Natural killer cell treated with Interleukin-12 subunit alpha and Interleukin-12 subunit beta and Interleukin-15 and Interleukin-18, amount 100 ng/mL, for 72 hours (primary cell): ENCODE measurements at places on chromosomes 1 and 21. TPM values are rescaled to one million over a fixed set of nuclear protein-coding genes. Genes with fewer than 3 reads are reported as not detected.

LCE3D gene
- total RNA-seq, result not detected

LAPTM5 gene
- 150 TPM for total RNA-seq

HOOK1 gene
- total RNA-seq, result 1.1 TPM

CCDC27 gene
- total RNA-seq, result not detected

GSTM1 gene
- not detected for total RNA-seq

SPRR2G gene
- total RNA-seq, result not detected

S100A9 gene
- total RNA-seq, result 13.7 TPM

HAO2 gene
- not detected for total RNA-seq

ASAP3 gene
- total RNA-seq, result not detected

FAM229A gene
- 6.2 TPM for total RNA-seq

DNA sequence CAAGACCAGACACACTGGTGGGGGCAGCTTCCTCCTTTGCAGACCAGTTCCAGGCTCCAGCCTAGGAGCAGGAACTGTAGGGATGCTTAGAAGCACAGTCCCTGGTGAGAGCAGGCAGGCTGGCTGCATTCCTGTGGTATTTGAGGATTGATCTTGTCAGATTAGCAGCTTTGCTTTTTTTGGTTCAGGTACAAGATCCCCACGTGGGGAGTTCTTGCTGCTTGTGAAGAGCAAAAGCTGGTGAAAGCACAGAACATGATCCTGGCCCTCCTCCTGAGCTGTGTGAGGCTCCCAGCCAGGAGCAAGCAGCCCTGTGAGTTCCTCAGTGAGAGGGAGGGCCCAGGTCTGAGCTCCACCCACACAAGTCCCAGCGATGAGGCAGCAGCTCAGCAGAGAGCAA lies 75.3 kb upstream of the ARTN start:
- no peaks in the 10 kb centered on the region for H3K36me3 ChIP-seq
- no peak overlapping the region for H3K4me3 ChIP-seq
- H3K4me1 ChIP-seq, result peaks cover 20% of the 10 kb centered on the region

DNA sequence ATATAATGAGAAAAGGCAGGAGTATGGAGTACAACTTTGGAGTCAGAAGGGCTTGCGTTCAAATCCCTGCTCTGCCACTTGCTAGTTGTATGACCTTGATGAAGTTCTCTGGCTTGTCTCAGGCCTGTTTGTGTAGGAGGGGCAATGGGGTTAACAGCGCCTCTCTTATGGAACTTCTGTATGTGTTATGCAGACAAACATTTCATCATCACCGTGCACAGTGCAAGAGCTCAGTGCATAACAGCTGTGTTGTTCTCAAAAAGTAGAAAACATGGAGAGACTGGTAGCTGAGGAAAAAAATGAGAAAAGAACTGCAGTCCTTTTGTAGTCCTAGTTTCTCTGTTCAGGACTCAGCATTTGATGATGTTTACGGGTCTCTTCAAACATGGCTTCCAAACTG lies 10.4 kb upstream of the ZNF648 start:
- H3K27me3 ChIP-seq, result no peaks in the 10 kb centered on the region
- DNase-seq, result no peak
- no peaks in the 10 kb centered on the region for H3K36me3 ChIP-seq

GRCh38 chr1:212062832-212063438 lies 27.4 kb downstream of the DTL start:
- no peak overlapping the region for H3K27ac ChIP-seq
- H3K27me3 ChIP-seq, result no peaks in the 10 kb centered on the region
- DNase-seq, result no peak

- no peak overlapping the region for H3K27ac ChIP-seq
- no peak for DNase-seq
- H3K27me3 ChIP-seq, result peaks cover 25% of the 10 kb centered on the region
- H3K36me3 ChIP-seq, result no peaks in the 10 kb centered on the region
- H3K4me1 ChIP-seq, result no peaks in the 10 kb centered on the region
Observed at GRCh38 chr1:18119289-18119688, 11.7 kb downstream of the IGSF21 start.

- H3K36me3 ChIP-seq, result peaks cover 6% of the 10 kb centered on the region
- H3K4me3 ChIP-seq, result no peak overlapping the region
- no peaks in the 10 kb centered on the region for H3K27me3 ChIP-seq
- no peak overlapping the region for H3K27ac ChIP-seq
Observed at GRCh38 chr1:153760440-153760839, 14.8 kb upstream of the SLC27A3 start.

GRCh38 chr1:100969327-100969726 lies 56.3 kb downstream of the DPH5 start:
- no peak for DNase-seq
- H3K4me3 ChIP-seq, result no peak overlapping the region
- no peak overlapping the region for H3K27ac ChIP-seq
- H3K4me1 ChIP-seq, result peaks cover 11% of the 10 kb centered on the region
- peaks cover 33% of the 10 kb centered on the region for H3K36me3 ChIP-seq
- no peaks in the 10 kb centered on the region for H3K27me3 ChIP-seq

DNA sequence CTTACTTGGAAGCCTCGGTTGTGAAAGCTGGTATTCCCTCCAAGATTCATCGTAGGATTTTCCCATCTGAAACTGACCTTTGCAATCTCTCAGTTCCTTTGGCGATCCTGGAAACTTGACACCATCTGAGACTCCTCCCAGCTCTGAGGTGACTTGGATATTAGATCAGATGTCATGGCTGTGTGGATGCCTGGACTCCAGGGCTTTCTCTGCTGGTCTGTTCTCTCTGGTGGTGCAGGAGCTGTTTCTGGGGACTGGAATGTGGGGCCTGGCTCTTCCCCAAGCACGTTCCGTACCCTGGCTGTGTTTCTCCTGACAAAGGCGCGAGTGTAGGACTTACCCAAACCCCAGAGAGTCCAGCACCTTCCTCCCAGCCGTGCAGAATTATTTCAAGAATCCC lies 252.2 kb downstream of the RPS6KC1 start:
- H3K27me3 ChIP-seq, result no peaks in the 10 kb centered on the region
- no peaks in the 10 kb centered on the region for H3K4me1 ChIP-seq
- H3K36me3 ChIP-seq, result peaks cover under 1% of the 10 kb centered on the region
- no peak overlapping the region for H3K27ac ChIP-seq
- DNase-seq, result no peak

DNA sequence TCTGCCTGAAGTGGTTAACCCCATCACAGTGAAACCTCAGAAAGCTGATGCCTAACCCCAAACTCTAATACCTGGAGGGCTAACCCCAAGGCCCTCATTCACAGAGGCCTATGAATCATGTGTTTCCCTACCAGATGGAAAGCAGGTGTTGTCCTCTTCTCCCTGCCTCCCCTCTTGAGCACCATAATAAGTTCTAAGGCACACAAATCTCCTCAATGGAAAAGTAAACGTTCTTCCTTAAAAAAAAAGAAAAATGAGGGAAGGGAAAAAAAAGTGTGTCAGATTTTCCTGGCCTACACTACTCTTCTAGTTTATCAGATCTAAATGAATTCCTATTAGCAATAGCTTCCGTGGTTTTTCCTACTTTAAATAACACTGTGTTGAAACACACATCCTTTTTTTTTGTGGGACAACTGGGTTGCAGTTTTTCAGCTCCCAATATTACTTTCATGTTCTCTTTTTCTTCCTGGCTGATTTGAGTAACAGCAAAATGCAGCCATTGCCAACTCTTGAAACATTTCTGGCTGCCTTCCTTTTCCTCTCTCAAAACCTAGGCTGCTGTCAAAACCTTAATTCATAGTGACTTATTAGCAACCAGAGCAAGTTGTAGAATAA lies 43.2 kb downstream of the SLC44A3 start:
- H3K36me3 ChIP-seq, result no peaks in the 10 kb centered on the region
- no peak for DNase-seq
- H3K4me1 ChIP-seq, result no peaks in the 10 kb centered on the region
- H3K27me3 ChIP-seq, result peaks cover 28% of the 10 kb centered on the region
- H3K27ac ChIP-seq, result no peak overlapping the region

GRCh38 chr1:52059888-52060287 lies 3.8 kb downstream of the BTF3L4 start:
- H3K4me3 ChIP-seq, result no peak overlapping the region
- H3K27me3 ChIP-seq, result no peaks in the 10 kb centered on the region
- peaks cover 7% of the 10 kb centered on the region for H3K36me3 ChIP-seq
- H3K4me1 ChIP-seq, result peaks cover 39% of the 10 kb centered on the region

GRCh38 chr1:174726880-174727585 lies 272.7 kb upstream of the CACYBP start:
- H3K27me3 ChIP-seq, result no peaks in the 10 kb centered on the region
- H3K4me1 ChIP-seq, result no peaks in the 10 kb centered on the region
- DNase-seq, result no peak
- no peaks in the 10 kb centered on the region for H3K36me3 ChIP-seq

DNA sequence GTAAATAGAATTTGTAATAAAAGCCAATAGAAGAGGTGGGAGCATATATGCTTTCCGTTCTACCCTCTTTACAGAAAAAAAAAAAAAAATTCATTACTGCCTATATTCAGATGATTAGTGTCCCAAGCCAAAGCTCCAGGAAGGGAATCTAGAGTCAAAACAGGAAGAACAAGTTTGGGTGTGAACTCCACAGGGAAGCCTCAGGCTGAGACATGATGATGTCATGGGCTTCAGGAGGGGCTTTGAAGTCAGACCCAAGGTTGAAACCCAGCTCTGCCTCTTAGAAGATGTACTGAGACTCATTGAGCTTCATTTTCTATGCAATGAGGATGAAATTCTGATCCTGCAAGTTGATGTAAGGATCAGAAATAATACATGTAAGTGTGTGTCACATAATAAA lies 250.0 kb upstream of the ADGRL2 start:
- no peak overlapping the region for H3K4me3 ChIP-seq
- H3K27ac ChIP-seq, result no peak overlapping the region
- no peaks in the 10 kb centered on the region for H3K4me1 ChIP-seq
- no peak for DNase-seq
- no peaks in the 10 kb centered on the region for H3K36me3 ChIP-seq

DNA sequence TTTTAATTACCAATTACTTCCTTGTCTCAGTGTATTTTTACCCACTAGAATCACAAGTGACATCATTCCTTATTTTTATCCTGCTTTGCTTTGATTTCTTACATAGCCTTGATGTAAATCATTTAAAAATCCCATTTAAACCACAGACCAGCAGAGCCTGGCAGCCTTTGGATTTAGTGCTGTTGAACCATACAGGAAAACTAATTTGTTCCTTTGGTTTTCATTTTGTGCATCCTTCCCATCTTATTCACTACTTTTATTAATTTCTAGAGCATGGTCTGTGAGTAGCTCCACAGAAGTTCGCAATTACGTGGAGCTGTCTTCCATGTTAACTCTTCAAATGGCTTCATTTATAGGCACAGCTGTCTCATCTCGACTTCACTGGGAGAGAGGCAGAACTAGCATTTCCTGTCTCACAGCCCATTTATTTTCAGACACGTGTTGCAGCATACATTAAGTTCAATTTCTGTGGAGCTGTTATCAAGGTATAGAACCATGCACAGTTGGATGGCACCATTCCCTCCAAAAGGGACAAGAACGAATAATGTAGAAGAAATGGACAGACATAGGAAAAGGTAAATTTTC lies 235.3 kb downstream of the MRPL39 start:
- H3K4me3 ChIP-seq, result no peak overlapping the region
- H3K4me1 ChIP-seq, result no peaks in the 10 kb centered on the region
- no peak overlapping the region for H3K27ac ChIP-seq
- H3K27me3 ChIP-seq, result peaks cover 14% of the 10 kb centered on the region
- no peak for DNase-seq

DNA sequence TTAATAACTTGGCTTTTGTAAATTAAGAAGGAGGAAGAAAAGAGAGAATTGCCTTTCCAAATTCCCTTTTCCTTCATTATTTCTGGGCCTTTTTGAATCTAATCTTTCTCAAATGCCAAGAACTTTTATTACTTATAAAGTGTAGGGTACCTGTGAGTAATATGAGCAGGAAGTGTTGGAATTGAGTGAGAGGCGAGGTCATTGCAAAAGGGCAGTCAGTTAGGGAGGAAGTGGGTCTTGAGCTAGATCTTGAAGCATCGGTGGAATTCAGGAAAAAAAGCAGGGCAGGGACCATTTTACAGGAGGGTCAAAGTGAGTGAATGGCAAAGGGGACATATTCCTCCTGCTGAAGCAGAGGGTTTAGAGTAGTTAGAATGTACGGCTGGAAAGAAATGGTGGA lies 23.4 kb downstream of the DDI2 start:
- DNase-seq, result no peak
- no peak overlapping the region for H3K27ac ChIP-seq
- peaks cover 30% of the 10 kb centered on the region for H3K36me3 ChIP-seq
- no peak overlapping the region for H3K4me3 ChIP-seq
